ENCODE measurements at places on chromosomes 1 and 21. TPM values are rescaled to one million over a fixed set of nuclear protein-coding genes. Genes with fewer than 3 reads are reported as not detected.
A peak's percentile ranks its signal among the peaks of the same experiment; 100 is the strongest.

DNA sequence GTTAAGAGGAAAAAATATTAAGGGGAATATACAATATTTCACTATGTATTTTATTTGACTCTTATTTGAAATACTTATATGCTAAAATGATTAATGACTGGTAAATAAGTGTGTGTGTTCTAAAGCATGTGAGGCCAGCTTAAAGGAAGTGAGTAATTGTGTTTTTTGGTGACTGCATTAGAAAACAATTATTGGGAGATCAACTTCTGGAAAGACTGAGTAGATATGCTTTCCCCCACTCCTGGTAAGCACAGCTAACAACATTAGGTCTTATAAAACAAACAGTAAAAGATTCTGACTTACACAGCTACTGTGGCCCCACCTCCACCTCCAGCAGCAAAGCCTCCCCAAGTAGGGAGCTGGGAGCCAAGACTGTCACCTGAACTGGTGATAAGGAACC lies 403.0 kb downstream of the SRGAP2C start:
- DNase-seq: peak; percentile 11

DRAXIN gene
- total RNA-seq: 0.97 TPM

DNA sequence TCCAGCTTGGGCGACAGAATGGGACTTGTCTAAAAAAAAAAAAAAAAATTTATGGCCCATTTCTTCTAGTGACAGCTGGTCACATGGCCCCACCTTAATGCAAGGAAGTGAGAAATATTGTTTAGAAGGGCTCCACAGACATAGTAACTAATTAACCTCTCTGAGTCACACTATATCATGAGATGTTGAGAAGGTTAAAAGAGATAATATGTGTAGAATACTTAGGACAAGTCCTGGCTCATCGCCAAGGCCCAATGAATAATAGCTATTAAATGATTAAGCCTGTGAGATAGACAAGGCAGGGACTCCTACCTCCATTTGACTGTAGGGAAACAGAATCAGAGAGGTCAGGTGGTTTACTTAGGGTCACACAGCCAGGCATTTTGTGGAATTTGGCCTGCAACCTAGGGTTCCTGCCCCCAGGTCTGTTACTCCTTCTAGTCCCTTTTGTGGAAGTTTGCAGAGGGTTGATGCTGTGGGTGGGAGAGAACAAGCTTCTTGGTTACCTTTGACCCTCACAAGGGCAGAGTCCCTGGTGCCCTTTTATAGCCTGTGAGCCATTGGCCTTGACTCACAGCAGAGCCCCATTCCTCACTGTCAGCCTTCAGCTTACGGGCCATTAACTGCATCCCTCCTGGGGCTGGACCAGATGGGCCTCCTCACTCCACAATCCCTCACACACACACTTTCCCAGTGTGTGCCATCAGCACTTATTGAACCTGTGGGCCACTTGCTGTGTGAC lies 48.5 kb downstream of the OPRD1 start:
- DNase-seq: peak; percentile 85

DNA sequence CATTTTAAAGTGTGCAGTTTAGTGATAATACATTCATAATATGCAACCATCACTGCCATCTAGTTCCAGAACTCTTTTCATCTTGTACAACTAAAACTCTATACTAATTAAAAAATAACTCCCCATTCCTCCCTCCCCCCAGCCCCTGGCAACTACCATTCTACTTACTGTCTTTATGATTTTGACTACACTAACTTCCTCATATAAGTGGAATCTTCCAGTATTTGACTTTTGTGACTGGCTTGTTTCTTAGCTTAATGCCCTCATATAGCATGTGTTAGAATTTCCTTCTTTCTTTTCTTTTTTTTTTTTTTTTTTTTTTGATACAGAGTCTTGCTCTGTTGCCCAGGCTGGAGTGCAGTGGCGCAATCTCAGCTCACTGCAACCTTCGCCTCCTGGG lies 1.4 kb upstream of the NVL start:
- no peak for DNase-seq

All from Daoy (cell line).